ENCODE measurements at places on chromosomes 6 and 20.

DNA sequence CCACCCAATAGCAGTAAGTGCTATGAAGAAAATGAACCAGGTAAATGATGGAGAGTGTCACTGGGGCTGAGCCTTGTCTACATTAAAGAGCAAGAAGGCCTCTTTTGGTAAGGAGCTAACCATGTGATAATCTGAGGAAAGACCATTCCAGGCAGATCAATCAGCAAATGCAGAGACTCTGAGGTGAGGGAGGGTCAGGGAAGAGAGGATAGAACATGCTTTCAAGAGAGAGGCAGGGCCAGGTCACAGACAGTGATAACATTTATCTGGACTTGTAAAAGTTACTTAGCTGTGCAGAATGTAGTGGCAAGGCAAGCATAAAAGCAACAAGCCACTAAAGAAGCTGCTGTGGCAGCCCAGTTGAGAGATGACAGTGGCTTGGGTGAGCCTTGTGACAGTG lies 197.3 kb downstream of the TASP1 start:
- DNase-seq = no peak

DNA sequence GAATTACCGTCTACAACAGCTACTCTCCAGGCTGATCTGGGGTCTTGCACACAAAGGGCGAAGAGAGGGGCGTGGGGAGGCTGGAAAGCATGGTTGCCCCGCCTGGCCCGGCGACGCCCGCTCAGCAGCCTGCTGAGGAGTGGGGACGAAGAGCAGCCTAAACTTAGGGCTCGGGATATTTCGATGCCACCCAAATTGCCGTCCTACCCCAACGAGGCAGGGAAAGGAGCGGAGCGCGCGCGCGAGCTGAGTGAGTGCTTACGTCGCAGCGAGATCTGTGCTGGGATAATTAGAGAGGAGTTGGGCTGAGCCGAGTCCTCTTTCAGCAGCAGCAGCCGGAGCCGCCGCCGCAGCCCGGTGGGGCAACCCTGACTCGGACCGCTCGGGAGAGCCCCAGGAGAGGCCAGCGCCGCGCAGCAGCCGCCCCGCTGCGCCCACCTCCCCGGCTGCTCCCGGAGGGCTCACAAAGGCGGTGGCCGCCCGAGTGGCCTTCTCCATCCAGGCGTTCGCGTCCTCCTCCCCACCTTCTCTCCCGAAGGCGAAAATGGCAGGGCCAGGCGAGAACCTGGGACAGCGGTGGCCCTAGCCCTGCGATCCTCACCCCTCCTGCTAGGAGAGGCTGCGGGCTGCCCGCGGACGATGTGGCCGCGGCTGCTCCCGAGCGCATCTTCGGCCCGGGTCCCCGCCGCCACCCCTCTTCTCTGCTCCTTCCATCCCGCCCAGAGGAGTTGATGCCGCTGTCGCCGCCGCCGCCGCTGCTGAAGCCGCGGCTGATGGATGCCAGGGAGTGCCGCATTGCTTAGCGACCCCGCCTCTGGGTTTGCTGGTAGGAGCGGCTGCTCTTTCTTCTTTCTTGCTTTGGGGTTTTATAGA lies at the start of gene CLVS2:
Gene CLVS2 (plus strand): TSS at position 315 of the 873 bp plus-strand sequence. CDS start 1,543 bp downstream, outside the sequence.
- DNase-seq = no peak

DNA sequence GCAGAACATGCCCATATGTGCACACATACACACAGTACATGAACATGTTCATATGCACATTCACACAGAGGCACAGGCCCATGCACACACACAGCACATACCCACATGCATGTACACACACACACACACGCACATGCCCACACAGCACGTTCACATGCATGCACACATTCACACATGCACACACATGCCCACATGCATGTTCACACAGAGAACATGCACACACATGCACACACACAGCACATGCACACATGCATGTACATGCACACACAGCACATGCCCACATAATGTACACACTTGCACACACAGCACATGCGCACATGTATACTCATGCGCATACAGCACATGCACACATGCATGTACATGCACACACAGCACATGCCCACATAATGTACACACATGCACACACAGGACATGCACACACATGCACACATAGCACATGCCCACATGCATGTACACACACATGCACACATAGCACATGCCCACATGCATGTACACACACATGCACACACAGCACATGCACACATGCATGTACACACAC lies 25.9 kb downstream of the RNASET2 start:
- no peak for DNase-seq

GRCh38 chr20:36094497-36094896 lies 60.0 kb upstream of the EPB41L1 start:
- DNase-seq = no peak

- DNase-seq = no peak
These were observed 20.0 kb upstream of the ZNF165 start for GRCh38 chr6:28060405-28060804.

DNA sequence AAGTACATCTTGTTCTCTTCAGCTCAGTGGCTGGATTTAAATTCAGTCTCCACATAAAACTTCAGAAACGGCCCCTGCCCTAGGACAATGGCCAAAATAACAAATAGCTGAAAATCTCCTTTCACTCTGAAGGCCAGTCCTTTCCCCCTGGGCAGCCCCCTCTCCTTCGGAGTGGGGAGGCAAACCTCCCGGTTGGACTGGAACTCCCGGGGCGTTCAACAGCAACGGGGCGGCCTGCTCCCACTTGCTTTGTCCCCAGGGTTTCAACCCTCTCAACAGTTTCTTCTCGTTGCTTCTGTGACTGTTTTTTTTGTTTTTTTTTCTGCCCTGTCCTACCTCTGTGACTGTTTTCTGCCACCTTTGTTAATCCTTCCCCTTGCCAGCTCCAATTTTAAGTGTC lies 102.6 kb upstream of the DUSP22 start:
- no peak for DNase-seq

- DNase-seq = no peak
These were observed 42.4 kb downstream of the CNBD2 start for GRCh38 chr20:36010825-36011224.

GRCh38 chr20:21656308-21657067 lies 49.0 kb upstream of the PAX1 start:
- no peak for DNase-seq

- DNase-seq = no peak
These were observed 152.8 kb downstream of the SYCP2 start for GRCh38 chr20:59780494-59781185.

- DNase-seq = peak; percentile 46
These were observed 17.3 kb downstream of the DST start for GRCh38 chr6:56625356-56625755.

DNA sequence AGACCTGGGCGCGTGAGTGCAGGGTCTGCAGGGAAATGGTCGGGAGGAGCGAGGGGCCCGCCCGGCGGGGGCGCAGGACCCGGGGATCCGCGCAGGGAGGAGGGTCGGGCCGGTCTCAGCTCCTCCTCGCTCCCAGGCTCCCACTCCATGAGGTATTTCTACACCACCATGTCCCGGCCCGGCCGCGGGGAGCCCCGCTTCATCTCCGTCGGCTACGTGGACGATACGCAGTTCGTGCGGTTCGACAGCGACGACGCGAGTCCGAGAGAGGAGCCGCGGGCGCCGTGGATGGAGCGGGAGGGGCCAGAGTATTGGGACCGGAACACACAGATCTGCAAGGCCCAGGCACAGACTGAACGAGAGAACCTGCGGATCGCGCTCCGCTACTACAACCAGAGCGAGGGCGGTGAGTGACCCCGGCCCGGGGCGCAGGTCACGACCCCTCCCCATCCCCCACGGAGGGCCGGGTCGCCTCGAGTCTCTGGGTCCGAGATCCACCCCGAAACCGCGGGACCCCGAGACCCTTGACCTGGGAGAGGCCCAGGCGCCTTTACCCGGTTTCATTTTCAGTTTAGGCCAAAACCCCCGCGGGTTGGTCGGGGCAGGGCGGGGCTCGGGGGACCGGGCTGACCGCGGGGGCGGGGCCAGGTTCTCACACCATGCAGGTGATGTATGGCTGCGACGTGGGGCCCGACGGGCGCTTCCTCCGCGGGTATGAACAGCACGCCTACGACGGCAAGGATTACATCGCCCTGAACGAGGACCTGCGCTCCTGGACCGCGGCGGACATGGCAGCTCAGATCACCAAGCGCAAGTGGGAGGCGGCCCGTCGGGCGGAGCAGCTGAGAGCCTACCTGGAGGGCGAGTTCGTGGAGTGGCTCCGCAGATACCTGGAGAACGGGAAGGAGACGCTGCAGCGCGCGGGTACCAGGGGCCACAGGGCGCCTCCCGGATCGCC lies 54.2 kb upstream of the HLA-A start:
- peak; percentile 11 for DNase-seq

- no peak for DNase-seq
These were observed 5.4 kb downstream of the NPBWR2 start for GRCh38 chr20:64101731-64102621.

GRCh38 chr6:50989123-50989522 lies 170.5 kb downstream of the TFAP2B start:
- no peak for DNase-seq

GRCh38 chr6:68173616-68174015 lies 461.5 kb upstream of the ADGRB3 start:
- no peak for DNase-seq

GRCh38 chr6:128252341-128253176 lies 267.8 kb downstream of the PTPRK start:
- DNase-seq = no peak

- no peak for DNase-seq
These were observed 18.7 kb upstream of the RNF144B start for GRCh38 chr6:18368277-18369105.

DNA sequence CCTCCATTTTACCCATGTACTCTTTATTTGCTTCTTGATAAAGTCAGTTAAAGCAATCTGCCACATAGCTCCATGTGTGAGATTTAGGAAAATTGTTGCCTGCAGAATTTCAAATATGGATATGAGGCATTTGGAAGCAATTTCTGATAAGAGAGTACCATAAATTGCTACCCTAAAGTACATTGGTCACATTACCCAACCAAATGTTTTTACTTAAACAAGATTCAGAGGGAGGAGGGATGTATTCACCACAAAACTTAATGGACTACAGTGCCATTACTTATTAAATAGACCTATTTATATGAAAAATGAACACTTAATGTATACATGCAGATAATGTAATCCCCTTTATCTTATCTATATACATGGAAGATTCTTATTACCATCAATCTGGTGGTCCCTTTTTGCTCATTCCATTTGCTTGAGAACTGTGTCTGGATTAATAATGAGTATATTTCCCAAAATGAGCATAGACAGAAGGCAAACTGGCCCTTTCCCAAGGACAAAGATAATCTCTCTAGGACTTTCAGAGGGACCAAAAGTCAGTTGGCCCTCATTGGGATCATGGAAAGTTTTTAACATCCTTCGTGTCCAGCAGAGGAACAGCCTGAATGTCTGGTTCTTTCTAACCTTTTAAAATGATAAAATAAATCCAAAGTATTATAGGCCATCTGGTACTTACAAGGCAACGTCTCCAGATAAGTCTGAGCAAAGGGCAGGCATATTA lies 526.4 kb downstream of the CBLN4 start:
- no peak for DNase-seq

- peak; percentile 66 for DNase-seq
These were observed 2.9 kb upstream of the SOD2 start for GRCh38 chr6:159695984-159696383.

DNA sequence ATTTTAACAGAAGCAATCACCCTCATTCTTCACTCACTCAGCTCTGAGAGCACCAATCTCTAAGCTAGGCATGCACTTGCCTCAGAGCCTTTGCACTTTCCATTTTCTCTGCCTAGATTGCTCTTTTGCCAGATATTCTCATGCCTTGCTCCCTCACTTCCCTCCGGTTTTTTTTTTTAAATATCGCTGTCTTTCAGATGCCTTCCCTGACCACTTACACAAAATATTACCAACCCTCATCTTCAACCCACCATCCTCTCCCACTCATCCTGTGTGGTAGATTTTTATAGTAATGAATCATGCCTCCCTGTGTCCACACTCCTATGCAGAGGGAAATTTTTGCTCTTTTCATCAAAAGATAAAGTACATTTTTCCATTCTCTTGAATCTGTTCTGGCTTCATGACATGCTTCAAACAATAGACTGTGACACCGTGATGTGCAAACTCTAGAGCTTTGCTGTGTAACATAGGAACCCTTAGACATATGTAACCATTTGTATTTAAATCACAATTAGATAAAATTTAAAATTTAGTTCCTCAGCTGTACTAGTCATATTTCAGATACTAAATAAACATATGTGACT lies 437.1 kb downstream of the UTRN start:
- no peak for DNase-seq

- DNase-seq = no peak
These were observed 1688.5 kb downstream of the GRIK2 start for GRCh38 chr6:103081876-103082630.

DNA sequence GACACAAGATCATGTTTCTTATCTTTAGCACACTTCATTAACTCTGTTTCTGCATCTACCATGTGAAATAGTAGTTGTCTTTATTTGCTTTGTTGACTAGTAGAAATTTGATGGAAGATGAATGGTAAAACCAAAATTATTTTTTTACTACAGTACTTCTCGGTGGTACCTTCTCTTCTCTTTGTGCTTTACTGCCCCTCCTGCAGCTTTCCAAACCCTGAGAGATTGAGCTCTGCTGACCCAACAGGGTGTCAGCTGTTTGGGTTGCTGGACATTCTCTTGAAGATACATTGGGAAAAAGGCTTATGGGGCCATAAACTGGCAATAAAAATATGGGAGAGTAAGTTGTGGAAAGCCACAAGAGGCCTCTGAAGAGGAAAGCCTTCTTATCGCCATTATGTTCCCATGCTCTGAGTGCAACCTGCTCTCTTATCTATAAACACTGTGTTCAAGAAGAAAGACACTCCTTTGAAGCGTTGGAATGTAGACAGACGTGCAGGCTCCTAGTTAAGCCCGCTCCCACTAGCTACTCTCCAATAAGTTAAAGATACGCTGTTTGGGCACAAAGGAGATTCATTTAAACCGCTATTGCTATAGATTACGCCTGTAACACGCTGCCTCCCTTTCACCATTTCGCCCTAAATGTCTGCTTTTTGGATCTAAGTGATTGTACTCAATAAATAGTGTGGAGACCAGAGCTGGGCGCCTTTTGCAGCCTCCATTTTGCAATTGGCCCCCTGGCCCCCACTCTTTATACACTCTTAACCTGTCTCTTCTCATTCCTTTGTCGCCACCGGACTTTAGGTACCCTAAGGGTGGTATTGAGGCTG lies 60.1 kb upstream of the PRSS16 start:
- DNase-seq = no peak

GRCh38 chr6:64817525-64817924 lies 889.5 kb downstream of the EYS start:
- no peak for DNase-seq
